ENCODE measurements at places on chromosomes 12 and 14. TPM values are rescaled to one million over a fixed set of nuclear protein-coding genes. Genes with fewer than 3 reads are reported as not detected.

GRCh38 chr12:103829092-103829491 lies 11.9 kb downstream of the NT5DC3 start:
- DNase-seq, result no peak

DNA sequence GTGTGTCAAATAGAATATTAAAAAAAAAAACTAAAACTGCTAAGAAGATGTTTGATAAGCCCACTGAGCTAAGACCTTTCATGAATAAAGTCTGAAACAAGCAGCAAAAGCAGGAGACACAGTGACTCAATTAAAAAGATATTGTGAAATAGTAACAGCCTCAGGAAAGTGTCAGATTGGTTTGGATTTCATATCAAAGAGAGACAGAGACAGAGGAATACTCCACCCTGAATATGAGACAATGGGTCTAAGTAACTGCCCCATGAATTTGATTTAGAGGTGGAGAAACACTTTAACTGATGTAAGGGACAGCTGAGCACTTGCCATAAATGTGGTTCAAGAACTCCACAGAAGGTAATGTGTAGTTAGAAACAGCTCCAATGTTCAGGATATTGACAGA lies 277.9 kb upstream of the FOXG1 start:
- no peak for DNase-seq

DNA sequence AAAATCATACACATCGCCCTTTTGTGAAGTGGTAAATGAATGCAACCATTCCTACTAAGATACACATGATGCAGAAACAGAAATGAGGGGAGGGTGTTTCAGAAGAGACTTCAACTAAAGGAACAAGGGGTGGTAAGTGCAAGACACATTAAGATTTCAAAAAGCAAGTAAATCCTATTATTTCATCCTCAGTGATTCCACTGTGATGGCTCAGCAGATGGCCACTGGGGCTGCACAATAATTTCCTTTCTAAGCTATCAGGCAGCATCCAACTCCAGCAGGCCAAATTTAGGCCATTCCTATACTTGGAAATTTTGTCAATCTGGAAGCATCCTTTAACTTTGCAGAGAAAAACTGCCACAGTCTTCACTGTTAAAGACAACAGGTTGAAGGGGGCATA lies 272.4 kb downstream of the NELL2 start:
- no peak for DNase-seq

GRCh38 chr14:99234961-99235571 lies 36.9 kb downstream of the BCL11B start:
- DNase-seq, result no peak

DNA sequence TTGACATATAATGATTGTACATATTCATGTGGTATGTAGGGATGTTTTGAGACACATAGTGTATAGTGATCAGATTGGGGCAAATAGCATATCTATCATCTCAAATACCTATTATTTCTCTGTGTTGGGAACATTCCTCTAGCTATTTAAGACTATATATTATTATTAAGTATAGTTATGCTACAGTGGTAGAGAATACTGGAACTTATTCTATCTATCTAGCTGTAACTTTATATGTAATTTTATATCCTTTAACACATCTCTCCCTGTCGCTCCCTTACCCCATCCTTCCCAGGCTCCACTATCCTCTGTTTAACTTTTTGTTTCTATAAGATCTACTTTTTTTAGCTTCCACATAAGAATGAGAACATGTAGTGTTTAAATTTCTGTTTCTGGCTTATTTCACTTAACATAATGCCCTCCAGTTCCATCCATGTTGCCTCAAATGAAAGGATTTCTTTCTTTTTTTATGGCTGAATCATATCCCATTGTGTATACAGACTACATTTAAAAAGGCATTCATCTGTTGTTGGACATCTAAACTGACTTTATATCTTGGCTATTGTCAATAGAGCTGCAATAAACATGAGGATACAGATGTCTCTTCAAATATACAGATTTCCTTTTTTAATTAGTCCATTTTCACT lies 102.1 kb upstream of the GZMB start:
- DNase-seq, result no peak

DNA sequence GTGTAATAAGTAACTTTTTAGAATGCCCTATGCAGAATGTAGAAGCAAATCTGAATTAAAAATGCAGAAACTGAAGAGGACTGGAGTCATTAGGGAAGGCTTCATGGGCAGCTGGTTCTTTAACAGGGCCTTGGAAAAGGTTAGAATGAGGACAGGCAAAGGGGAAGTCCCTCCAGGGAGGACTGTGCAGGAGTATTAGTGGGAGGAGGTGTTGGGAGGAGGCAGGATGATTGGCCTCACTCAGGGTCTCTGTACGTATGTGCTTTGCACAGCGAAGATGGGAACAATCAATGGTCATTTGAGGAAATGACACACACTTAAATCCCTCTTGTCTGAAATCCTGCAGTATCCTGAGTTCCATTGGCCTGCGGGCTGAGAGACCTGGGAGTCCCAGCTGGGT lies 119.7 kb downstream of the PTCSC3 start:
- no peak for DNase-seq

DNA sequence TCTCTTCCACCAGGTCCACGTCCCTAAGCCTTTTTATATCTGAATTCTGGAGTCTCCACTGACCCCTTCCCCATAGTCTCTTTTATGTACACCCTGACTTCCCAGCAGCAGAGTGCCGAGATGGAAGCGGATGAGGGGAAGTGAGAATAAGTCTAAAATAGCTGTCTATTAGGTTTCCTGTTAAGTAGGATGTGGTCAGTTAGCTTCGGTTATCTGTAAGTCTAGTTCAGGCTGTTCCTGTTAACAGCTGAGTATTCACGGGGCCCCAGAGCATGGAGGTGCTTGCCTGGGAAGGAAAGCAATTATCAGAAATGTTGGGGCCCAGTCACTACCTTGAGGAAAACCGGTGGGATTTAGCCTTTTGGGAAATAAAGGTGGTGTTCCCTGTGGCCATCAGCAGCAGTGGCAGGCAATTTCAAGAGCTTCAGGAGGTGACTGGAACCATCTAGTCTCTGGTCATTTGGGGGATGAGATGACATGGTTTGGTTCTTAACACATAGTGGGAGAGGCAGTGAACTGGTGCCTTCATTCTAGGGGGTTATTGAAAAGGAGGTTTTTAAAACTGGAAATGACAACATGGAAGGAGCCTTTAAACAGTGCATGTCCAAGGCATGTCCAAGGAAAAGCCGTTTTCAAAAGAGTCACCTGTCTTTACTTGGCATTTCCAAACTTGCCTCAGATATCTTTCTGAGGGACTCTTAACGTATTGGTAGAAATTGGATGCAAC lies 21.8 kb downstream of the CHST11 start:
- no peak for DNase-seq

- DNase-seq, result peak; percentile 87
Measured at GRCh38 chr14:61812347-61813095, 50.3 kb downstream of the SNAPC1 start.

- DNase-seq, result no peak
Measured at GRCh38 chr12:118288174-118288573, 84.5 kb downstream of the TAOK3 start.

GRCh38 chr12:53940443-53941014 lies 1.9 kb downstream of the HOXC13 start:
- DNase-seq, result no peak

DNA sequence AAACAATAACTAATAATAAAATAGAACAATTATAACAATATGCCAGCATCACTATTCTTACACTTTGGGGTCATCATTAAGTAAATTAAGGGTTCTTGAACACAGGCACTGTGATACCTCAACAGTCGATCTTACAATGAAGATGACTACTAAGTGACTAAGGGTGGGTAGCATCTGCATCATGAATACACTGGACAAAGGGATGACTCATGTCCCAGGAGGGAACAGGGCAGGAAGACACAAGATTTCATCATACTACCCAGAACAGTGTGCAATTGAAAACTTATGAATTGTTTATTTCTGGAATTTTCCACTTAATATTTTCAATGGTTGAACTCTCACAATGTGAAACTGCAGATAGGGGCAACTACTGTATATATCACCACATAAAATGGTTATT lies 19.7 kb downstream of the TSPAN19 start:
- no peak for DNase-seq

- DNase-seq, result no peak
Measured at GRCh38 chr12:68477261-68477772, 133.4 kb upstream of the RAP1B start.

DNA sequence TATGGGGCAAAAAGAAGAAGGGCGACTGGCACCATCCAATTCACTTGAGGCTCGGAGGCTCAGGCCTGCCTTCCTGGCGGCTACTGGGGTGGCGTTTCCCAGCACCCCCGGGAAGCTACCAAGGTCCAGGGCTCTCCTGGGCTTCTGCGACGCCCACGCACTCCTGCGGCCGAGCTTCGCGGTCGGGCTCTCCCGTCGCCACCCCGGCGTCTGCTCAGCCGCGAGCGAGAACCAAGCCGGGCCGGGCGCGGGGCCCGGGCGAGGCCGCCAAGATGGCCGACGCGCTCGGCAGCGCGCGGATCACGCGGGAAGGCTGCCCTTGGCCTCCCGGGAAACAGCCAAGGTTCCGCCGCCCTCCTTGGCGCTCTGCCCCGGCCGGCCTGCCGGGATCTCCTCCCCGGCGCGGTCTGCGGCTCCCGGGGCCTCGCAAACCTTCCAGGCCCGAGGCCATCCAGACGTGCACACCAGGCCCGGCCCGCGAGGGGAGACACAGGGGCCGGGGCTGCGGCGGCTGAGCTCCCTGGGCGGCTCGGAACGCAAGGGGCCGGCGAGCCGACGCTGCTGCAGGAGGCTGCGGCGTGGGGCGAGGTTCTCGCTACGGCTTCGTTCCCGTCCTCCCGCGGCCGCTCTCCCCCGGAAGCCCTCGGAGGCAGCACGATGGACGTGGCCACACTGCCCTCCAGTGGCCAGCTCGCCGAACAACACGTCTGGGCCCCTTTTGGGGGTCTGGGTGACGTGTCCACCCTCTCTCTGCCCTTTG lies 23.5 kb upstream of the ZFP36L1 start:
- peak; percentile 98 for DNase-seq

Gene GALC
- polyA plus RNA-seq, result 10.9 TPM

Gene CCDC177
- not detected for polyA plus RNA-seq

Gene TAS2R50
- polyA plus RNA-seq, result 0.05 TPM

Gene SLC5A8
- not detected for polyA plus RNA-seq

Gene TAS2R42
- polyA plus RNA-seq, result not detected

Data from SK-N-SH (cell line).